ENCODE measurements at places on chromosomes 2 and 18.
A peak's percentile ranks its signal among the peaks of the same experiment; 100 is the strongest.

DNA sequence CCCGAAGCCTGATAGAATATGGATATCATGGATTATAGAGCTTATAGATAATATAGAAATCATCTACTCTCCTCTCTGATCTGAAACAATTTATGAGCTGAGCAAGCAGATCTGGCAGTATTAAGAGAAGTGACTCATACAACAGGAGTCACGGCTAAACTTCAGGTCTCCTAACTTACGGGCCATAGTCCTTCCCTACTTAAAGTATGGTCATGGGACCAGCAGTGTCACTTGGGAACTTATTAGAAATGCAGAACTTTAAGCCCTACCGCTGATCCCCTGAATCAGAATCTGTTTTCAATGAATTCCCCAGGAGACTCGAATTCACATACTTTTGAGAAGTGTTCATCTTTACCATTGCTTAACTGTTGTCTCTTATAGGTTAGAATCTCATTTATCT is 195.7 kb upstream of the FANCL start:
- peak; percentile 8 for DNase-seq

DNA sequence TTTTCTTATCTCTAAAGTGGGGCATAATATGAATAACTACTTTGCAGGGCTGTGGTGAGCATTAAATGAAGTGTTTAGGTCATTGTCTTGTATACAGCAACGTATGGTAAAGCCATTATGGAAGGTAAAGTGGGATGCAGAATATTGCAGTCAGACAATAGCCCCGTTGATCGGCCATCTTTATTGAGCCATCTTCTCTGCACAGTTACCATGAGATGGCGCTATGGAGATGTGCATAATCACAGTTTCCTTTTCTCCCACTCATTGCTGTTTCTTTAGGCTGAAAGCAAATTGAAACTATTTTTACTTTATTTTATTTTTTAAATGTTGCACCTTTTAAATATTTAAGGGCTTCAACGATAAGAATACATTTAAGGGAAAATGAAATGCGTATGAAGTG is 108.9 kb downstream of the THSD7B start:
- DNase-seq: no peak

DNA sequence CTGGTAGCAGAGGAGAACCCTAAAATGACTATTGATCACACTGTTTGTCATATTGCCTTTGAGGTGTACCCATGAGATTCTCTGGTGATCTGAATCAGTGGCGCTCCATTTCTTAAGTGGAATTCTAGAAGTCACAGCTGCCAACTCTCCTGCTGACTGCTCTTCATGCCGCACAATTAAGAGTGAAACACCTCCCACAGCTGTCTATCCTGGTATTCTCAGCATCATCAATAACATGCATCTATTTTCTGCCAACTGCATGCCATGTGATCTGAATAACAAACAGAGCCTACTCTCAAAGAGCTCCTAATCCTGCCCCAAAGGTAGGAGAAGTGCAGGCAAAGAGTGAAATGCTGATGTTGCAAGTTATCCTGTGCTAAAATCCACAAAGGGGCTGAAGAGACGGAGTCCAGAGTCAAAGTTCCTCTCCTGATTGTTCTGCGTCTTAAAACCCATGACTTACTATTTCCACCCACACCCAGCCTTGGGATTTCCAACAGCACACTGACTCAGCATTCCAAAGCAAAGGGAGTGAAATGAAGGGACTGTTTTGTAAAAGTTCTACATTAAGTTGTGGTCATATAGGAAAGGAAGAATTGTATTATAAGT is 13.7 kb upstream of the DAPL1 start:
- DNase-seq: peak; percentile 82

GRCh38 chr2:170821531-170822289 is 5.0 kb downstream of the GAD1 start:
- DNase-seq: no peak

DNA sequence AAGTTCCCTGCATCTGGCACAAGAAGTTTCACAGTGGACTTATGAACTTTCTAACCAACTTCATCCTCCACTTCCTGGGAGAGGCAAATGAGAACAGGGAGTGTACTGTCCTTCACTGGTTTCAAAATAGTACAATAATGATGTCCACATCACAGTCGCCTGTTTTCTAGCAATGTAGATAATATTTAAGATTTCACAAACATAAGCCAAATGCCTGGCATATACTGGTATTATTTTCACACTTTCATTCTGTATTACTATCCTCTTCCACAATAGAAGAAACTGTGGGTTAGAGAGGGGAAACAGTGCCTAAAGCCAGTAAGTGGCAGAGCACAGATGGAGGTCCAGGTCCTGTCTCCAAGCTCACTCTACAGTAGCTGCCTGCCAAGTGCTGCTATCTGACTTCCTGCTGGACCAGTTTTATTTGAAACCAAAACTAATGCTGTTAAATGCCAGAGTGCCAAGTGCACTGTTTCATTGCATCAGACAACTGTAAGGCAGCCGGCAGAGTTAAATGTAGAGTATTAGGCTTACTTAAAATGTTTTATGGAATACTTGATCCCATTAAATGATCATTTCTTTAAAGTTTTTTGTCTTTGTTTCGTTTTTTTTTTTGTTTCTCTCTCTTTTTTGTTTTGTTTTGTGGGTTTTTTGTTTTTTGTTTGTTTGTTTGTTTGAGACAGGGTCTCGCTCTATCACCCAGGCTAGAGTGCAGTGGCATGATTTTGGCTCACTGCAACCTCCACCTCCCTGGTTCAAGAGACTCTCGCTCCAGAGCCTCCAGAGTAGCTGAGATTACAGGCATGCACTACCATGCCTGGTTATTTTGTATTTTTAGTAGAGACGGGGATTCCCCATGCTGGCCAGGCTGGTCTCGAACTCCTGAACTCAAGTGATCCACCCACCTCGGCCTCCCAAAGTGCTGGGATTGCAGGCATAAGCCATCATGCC is 15.1 kb downstream of the COBLL1 start:
- peak; percentile 44 for DNase-seq

DNA sequence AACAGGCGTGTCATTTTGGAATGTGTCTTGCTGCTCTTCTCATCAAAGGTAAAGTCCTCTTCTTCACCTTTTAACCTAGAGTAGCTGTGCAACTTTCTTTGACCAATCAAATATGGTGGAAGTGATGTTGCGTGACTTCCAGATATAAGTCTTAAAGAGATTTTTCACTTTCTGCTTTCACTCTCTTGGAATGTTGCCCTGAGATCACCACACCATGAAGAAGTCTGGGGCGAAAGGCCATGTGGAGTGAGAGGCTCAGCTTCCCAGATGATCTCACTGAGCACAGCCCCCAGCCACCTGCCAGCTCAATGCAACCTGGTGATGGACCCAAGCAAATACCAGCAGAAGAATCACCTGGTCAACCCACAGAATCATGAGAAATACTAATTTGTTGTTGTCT is 7.1 kb upstream of the GALNT3 start:
- DNase-seq: no peak

GRCh38 chr2:64537991-64538390 is 13.9 kb downstream of the AFTPH start:
- peak; percentile 62 for DNase-seq

GRCh38 chr2:44237221-44237620 is 38.1 kb upstream of the SLC3A1 start:
- DNase-seq: no peak

GRCh38 chr2:200308546-200309295 is 2.2 kb downstream of the SPATS2L start:
- no peak for DNase-seq

GRCh38 chr2:127233710-127234109 is 13.6 kb upstream of the CYP27C1 start:
- DNase-seq: no peak

DNA sequence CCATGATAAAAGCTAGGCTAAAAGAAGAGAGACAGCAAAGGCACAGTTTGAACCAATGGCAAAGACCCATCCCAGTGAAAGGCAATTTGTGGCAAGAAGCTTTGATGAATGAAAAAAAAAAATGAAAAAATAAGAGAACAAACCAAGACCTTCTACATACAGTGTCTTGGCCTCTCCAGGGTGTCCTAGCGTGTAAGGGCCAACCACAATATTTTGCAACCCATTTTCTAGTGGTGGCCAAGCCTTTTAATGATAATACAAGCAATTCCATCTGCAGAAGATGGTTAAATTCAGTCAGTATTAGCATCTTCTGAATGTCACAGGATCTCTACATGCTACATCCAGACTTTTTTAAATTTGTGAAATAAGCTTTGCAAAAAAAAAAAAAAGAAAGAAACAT is 270.4 kb downstream of the LRATD1 start:
- no peak for DNase-seq

GRCh38 chr18:12867441-12868123 is 16.5 kb downstream of the PTPN2 start:
- DNase-seq: no peak

GRCh38 chr2:105885456-105885855 is 140.7 kb downstream of the NCK2 start:
- DNase-seq: no peak

GRCh38 chr2:163595028-163595427 is 140.8 kb downstream of the FIGN start:
- DNase-seq: peak; percentile 60

DNA sequence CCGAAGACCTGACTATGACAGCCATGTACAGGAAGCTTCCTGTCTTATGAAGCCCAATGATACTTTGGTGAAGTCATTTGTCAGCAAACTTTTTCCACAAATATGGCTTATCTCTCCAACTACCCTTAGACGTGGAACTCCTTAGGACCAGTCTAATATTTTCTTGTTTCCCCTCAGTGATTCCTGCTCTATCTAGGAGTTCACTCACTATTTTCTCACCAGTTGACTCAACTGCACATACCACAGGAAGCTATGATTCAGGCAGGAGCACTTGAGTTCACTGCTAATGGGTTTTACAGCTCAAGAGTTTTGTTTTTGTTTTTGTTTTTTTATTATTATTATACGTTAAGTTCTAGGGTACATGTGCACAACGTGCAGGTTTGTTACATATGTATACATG is 109.3 kb downstream of the ANTXR1 start:
- peak; percentile 60 for DNase-seq

- no peak for DNase-seq
These were observed 165.7 kb downstream of the TRIB2 start for GRCh38 chr2:12882393-12882792.

- no peak for DNase-seq
These were observed 28.8 kb downstream of the SETBP1 start for GRCh38 chr18:44709307-44710126.

DNA sequence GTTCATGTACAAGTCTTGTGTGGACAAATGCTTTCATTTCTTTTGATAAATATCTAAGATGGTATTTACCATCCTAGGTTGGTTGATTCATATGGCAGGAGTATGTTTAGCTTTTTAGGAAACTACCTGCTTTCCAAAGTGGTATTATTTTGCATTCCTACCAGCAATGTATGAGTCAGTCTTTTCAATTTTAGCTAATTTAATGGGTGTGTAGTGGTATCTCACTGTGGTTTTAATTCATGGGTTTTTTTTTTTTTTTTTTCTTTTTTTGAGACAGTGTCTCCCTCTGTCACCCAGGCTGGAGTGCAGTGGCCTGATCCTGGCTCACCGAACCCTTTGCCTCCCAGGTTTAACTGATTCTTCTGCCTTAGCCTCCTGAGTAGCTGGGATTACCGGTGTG is 4.2 kb downstream of the ZNF512 start:
- DNase-seq: no peak

Measured in fibroblast of upper back skin (primary cell).